ENCODE measurements at places on chromosomes 7 and 10. TPM values are rescaled to one million over a fixed set of nuclear protein-coding genes. Genes with fewer than 3 reads are reported as not detected.

DNA sequence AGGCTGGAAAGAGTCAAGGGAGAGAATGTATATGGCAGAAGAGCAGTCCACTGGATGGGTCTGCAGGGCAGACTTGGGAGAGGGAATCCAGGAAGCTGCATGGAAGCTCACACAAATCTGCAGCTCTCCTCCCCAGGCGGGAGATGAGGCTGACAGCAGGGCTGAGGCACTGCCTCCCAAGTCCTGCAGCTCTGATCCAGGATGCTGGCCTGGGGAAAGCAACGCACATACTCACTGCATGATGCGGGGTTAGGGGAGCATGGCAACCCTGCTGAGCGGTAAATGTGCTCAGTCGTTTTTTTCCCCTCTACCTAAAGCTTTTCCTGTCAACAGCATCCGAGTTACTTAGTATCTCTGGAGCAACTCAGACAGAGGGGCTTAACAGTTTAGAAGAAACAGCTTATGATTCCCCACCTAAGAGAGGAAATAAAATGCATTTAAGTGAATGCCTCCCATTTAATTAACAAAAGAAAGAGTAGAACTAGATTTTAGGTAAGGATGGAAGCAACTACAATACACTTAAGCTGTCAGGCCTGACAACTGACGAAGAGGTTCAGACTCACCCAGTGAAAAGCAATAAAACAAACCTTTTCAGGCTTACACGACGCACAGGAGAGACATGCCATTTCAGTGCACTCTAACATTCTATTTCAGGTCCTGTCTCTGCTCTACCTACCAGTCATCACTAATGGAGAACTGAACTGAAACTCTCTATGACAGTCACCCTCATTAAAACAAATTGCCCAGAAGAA lies 37.0 kb downstream of the CHCHD3 start:
- no peak for DNase-seq
- no peaks in the 10 kb centered on the region for H3K36me3 ChIP-seq
- H3K4me3 ChIP-seq: no peak overlapping the region

Gene AMPH
- 15.1 TPM for total RNA-seq

Gene CYP2C9
- total RNA-seq: not detected

Gene OR2A12
- total RNA-seq: not detected

Gene TDRD1
- total RNA-seq: 0.33 TPM

Gene GIMAP2
- total RNA-seq: 10.7 TPM

- no peak overlapping the region for H3K4me3 ChIP-seq
- H3K27me3 ChIP-seq: no peaks in the 10 kb centered on the region
- H3K36me3 ChIP-seq: no peaks in the 10 kb centered on the region
- no peak for DNase-seq
- no peak overlapping the region for H3K27ac ChIP-seq
- H3K4me1 ChIP-seq: no peaks in the 10 kb centered on the region
Observed at GRCh38 chr7:46432708-46433107, 511.6 kb upstream of the IGFBP3 start.

DNA sequence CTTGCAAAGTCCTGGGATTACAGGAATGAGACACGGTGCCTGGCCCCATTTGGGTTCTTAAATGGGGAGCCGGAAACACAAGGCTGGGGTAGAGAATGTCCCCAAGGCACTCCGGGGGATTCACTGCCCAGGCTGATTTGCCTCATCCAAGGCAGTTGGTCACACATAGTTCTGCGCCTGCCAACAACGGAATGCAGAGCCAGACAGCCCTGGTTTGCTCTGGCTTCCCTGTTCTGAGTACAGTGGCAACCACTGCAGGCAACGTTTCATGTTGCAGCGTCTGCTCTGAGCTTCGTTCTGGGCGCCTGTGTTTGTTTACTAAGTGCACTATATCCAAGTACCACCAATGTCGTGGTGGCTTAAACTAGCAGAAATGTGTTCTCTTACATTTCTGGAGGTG lies 61.7 kb upstream of the C1QL3 start:
- H3K4me1 ChIP-seq: no peaks in the 10 kb centered on the region
- DNase-seq: no peak
- no peaks in the 10 kb centered on the region for H3K27me3 ChIP-seq

Gene CDNF
- total RNA-seq: 6.2 TPM

DNA sequence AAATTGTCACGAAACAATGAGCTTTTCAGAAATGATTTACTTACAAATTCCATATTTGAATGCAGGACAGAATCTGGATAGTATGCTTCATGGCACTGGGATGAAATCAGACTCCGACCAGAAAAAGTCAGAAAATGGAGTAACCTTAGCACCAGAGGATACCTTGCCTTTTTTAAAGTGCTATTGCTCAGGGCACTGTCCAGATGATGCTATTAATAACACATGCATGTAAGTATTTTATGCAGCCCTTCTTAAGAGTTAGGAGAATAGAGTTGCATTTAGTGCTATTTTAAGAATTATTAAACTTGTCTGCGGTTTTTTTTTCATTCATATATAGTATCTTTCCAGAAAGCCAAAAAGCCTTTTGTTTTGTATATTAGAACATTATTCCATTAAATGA lies 67.4 kb downstream of the MMRN2 start:
- no peaks in the 10 kb centered on the region for H3K4me1 ChIP-seq
- no peak overlapping the region for H3K4me3 ChIP-seq
- no peak for DNase-seq

- no peak for DNase-seq
- H3K4me3 ChIP-seq: no peak overlapping the region
- H3K36me3 ChIP-seq: no peaks in the 10 kb centered on the region
- H3K4me1 ChIP-seq: no peaks in the 10 kb centered on the region
- H3K27ac ChIP-seq: no peak overlapping the region
Observed at GRCh38 chr10:27625452-27626211, 120.0 kb downstream of the MKX start.

DNA sequence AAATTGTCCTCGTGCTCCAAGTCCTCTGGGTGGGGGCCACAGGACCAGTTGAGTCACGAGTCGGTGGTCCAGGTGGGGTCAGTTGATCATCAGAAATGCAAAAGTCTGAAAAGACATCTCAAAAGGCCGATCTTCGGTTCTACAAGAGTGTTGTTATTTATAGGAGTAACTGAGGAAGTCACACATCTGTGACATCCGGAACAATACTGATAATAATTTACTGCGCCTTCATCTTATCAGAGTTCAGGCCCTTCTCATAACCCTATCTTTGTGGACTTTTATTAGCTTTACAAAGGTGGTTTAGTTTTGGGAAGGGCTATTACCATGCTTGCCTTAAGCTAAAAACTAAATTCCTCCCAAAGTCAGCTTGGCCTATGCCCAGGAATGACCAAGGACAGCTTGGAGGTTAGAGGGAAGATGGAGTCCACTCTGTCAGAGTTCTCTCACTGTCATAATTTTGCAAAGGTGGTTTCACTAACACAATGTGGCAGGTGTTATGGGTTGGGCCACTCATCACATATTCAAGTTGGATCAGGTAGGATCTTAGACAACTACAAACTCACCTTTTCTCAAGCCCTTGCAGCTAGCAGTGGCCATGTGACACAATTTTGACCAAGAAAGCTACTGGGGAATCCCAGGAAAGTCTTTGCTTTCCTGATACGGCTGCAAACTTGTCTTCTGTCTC lies 54.7 kb upstream of the CHST3 start:
- no peak overlapping the region for H3K4me3 ChIP-seq
- H3K36me3 ChIP-seq: no peaks in the 10 kb centered on the region
- H3K27ac ChIP-seq: no peak overlapping the region
- no peaks in the 10 kb centered on the region for H3K27me3 ChIP-seq

Gene ICA1
- 45.7 TPM for total RNA-seq

GRCh38 chr10:116056445-116057293 lies 216.3 kb downstream of the GFRA1 start:
- H3K36me3 ChIP-seq: no peaks in the 10 kb centered on the region
- H3K4me1 ChIP-seq: no peaks in the 10 kb centered on the region
- H3K27me3 ChIP-seq: no peaks in the 10 kb centered on the region
- no peak overlapping the region for H3K27ac ChIP-seq

- no peak for DNase-seq
- no peak overlapping the region for H3K27ac ChIP-seq
- H3K4me1 ChIP-seq: no peaks in the 10 kb centered on the region
- H3K4me3 ChIP-seq: no peak overlapping the region
- H3K36me3 ChIP-seq: no peaks in the 10 kb centered on the region
Observed at GRCh38 chr10:110547139-110547761, 20.2 kb upstream of the SMC3 start.

DNA sequence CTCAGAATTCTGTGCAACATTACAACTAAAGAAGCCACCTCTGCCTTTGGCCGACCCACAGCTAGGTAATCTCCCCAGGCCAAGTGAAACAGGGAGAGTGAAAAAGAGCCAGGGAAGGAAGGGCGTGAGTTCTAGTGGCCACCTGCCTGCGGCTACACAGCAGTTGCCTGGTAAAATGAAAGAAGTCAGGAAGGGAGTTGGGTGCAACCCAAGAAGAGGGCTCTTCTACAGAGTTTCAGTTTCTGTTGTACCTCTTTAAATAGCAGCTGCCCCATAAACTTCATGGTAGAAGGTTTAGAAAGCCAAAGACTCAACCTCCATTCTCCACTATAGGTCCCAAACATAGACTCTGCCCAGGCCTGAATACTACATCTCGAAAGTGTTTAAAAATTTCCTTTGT lies 76.2 kb upstream of the TMEM168 start:
- H3K27me3 ChIP-seq: no peaks in the 10 kb centered on the region
- no peak overlapping the region for H3K27ac ChIP-seq
- H3K36me3 ChIP-seq: no peaks in the 10 kb centered on the region
- no peak for DNase-seq
- no peaks in the 10 kb centered on the region for H3K4me1 ChIP-seq

DNA sequence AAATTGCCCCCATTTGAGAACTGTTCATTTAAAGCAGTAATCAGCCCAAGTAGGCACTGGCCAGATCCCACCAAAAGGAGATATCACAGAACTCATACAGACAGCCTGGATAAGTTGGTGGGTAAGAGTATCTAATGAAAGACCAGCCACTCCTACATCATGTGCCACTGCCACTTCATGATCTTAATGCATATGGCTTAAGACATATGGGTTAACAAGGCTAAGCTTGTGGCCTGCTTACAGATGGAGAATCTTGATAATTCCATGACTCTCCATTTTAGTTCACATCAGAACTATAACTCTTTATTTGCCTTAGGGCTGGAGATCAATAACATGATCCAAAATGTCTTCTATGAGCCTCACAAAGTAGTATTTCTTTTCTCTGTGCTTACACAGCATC lies 6.8 kb upstream of the IFIT1B start:
- no peak overlapping the region for H3K27ac ChIP-seq
- H3K27me3 ChIP-seq: no peaks in the 10 kb centered on the region
- no peaks in the 10 kb centered on the region for H3K36me3 ChIP-seq
- no peak for DNase-seq
- no peak overlapping the region for H3K4me3 ChIP-seq

- no peak overlapping the region for H3K27ac ChIP-seq
- DNase-seq: no peak
- no peaks in the 10 kb centered on the region for H3K27me3 ChIP-seq
- H3K36me3 ChIP-seq: no peaks in the 10 kb centered on the region
- H3K4me3 ChIP-seq: no peak overlapping the region
Observed at GRCh38 chr7:48959676-48960075, 35.3 kb downstream of the CDC14C start.

Gene MLXIPL
- total RNA-seq: 21.3 TPM

DNA sequence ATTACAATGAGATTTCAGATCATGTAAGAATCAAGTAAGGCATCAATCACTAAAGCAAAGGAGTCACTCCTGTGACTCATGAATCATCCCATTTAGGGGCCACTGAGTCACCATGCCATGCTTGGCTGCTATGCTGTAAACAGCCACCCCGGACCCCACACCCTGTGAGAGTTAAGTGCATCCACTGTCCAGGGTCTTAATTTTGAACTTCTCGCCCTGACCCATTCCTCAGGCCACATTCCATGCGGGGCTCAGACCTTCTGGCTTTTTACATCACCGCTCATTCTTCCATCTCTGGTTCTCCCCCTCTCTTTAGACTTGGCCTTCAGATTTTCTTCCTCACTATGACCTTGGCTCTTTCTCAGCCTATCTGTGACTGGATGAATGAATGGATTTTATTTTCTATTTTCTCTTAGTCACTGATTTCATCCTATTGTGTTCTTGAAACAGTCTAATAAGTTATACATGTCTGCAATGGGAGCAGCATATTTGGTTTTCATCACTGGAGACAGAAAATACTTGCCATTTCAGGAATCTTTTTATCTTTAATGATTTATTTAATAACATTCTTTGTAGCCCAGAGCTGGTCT lies 239.6 kb downstream of the SKIDA1 start:
- H3K36me3 ChIP-seq: no peaks in the 10 kb centered on the region
- no peak for DNase-seq
- no peak overlapping the region for H3K4me3 ChIP-seq
- no peaks in the 10 kb centered on the region for H3K4me1 ChIP-seq

- no peaks in the 10 kb centered on the region for H3K27me3 ChIP-seq
- no peaks in the 10 kb centered on the region for H3K36me3 ChIP-seq
- H3K4me3 ChIP-seq: no peak overlapping the region
- H3K27ac ChIP-seq: no peak overlapping the region
- no peaks in the 10 kb centered on the region for H3K4me1 ChIP-seq
Observed at GRCh38 chr10:128044186-128044585, 82.0 kb downstream of the MKI67 start.

Gene AGAP4
- 13.3 TPM for total RNA-seq

DNA sequence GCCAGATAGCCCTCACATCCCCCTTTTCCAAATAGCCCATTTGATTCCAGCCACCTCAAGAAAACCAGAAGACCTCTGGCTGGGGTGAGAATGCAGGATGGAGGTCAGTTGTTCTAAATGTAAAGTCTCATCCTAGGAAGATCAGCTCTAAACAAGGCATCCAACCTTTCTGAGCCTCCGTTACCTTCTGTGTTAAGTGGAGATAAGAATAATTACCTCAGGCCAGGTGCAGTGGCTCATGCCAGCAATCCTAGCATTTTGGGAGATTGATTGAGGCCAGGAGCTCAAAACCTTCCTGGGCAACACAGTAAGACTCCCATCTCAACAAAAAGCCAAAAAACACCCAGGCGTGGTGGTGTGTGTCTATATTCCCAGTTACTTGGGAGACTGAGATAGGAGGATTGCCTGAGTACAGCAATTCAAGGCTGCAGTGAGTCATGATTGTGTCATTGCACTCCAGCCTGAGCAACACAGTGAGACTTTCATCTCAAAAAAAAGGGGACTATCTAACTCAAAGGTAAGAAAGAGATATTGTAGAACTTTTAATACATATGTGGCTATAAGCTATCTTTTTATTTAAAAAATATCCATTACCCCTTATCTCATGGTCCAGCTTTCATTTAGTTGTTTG lies 43.5 kb downstream of the PRTFDC1 start:
- no peak overlapping the region for H3K4me3 ChIP-seq
- H3K27ac ChIP-seq: no peak overlapping the region
- DNase-seq: no peak
- H3K4me1 ChIP-seq: no peaks in the 10 kb centered on the region
- H3K36me3 ChIP-seq: no peaks in the 10 kb centered on the region

DNA sequence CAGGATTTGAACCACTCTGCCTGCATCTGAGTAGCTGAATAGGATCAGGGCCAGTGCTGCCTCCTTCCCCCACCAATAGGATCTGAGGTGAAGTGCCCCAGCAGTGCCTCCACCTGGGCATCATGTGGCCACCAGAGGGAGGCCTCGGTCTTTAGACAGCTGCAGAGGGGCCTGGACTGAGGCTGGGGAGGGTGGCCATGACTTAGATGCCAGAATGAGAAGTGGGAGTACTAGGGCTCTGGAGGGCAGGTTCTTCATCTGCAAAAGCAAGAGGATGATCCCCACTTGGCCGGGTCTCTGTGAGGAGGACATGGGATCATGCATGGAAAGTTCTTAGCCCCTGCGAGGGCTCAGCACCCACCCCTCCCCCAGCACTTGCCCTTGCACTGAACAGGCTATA lies 56.9 kb downstream of the NEUROG3 start:
- H3K27me3 ChIP-seq: no peaks in the 10 kb centered on the region
- no peak for DNase-seq
- no peaks in the 10 kb centered on the region for H3K36me3 ChIP-seq
- H3K4me3 ChIP-seq: no peak overlapping the region

GRCh38 chr7:10789170-10789569 lies 184.5 kb upstream of the PHF14 start:
- no peaks in the 10 kb centered on the region for H3K4me1 ChIP-seq
- no peaks in the 10 kb centered on the region for H3K36me3 ChIP-seq
- no peak for DNase-seq
- H3K27ac ChIP-seq: no peak overlapping the region
- H3K27me3 ChIP-seq: no peaks in the 10 kb centered on the region
